ENCODE measurements at places on chromosomes 7 and 10.

DNA sequence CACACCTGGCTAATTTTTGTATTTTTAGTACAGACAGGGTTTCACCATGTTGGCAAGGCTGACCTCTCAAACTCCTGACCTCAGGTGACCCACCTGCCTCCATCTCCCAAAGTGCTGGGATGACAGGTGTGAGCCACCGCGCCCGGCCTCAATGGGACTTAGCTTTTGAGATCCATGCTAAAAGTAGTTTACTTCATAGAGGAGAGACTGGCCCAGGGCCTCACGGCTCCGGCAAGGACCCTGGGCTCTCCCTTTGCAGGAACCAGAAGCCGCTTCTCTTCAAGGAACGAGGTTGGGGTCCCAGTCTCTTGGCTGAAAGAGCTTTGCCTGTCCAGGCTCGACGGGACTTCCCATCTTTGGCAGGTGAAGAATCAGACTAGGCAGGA, 30.1 kb upstream of the DNAAF5 start:
- no peak for DNase-seq

GRCh38 chr7:44307905-44308595, 17.3 kb downstream of the CAMK2B start:
- no peak for DNase-seq

DNA sequence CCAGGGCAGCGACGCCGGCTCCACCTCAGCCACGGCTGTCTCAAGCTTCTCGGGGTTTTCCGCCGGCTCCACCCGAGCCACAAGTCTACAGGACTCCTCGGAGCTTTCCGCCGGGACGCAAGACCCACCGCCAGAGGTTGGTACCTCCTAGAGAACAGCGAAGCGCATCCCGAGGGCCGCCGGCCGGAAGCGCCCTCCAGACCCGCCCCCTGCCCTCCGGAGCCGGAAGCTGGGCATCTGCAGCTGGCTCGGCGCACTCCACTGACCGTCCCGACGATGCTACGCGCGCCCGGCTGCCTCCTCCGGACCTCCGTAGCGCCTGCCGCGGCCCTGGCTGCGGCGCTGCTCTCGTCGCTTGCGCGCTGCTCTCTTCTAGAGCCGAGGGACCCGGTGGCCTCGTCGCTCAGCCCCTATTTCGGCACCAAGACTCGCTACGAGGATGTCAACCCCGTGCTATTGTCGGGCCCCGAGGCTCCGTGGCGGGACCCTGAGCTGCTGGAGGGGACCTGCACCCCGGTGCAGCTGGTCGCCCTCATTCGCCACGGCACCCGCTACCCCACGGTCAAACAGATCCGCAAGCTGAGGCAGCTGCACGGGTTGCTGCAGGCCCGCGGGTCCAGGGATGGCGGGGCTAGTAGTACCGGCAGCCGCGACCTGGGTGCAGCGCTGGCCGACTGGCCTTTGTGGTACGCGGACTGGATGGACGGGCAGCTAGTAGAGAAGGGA, at the start of gene MINPP1:
Gene MINPP1 (plus strand): TSS at position 254 of the 726 bp plus-strand sequence. CDS start 23 bp downstream, at position 277.
- DNase-seq: peak; percentile 77

DNA sequence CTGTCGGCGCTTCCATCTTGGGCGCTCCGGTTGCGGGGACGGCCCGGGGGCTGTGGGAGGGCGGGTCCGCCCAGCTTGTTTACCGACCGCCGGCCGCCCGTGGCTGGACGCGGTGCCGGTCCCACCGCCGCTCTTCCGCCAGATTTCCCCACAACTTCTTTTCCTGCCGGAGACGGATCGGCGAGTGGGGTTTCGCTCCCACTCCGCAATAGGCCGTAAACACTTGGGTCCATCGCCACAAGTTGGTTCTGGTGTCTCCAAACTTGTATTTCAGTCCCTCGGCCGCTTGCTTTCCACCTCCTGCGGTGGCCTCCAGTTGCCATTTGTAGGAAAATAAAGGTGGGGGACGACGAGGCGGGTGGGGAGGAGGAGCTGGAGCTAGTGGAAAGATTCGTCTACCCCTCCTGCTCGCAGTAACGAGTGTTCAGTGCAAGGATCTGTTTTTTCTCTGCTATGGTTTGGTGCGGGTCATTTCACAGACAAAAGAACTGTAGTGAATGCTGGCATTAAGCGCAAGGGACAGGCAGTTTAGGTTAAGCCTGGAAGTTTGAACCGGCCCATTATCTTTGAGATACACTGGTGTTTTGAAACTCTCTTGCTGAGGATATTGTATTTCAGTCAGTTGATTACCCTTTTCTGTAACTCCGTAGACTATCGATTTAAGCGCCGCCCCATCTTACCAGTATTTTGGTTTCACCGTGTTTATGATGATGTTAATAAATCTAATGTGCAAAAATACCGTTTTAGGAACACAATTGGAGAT, 24.3 kb upstream of the ZRANB1 start:
- DNase-seq: peak; percentile 60

DNA sequence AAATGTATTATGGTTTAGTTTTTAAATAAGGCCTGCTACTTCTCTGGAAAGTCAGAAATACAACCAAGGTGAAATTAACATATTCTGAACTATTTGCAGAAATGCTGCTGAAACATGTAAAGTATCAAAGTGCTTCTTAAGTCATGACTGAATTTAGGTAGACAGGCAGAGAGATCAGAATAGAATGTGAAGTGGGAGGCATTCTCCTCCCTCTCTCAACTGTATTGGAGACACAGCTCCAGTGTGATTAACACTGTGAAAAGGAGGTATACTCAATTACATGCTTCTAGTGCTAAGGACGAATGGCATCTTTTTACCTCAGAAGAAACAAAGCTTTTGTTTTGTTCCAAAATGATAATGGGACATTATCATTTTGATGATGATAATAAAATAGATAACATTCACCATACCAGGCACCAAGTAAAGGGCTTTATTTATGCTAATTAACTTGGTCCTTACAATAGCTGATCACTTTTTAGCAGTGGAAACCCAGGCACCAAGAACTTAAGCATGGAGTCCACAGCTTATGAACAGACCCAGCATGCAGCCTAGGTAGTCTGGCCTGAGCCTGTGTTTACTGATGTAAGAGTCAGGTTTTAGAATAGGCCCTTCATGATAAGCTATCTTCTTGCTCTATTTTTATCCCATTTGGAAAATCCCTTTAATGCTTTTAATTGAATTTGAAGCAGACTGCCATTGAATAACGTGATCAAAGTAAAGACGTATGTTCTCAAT, 26.0 kb downstream of the PPP1R9A start:
- no peak for DNase-seq

GRCh38 chr10:121668314-121669027, 70.2 kb upstream of the FGFR2 start:
- no peak for DNase-seq

- DNase-seq: no peak
These were observed 10.3 kb upstream of the H2AZ2 start for GRCh38 chr7:44858161-44858560.

- no peak for DNase-seq
These were observed 170.1 kb upstream of the SEMA3D start for GRCh38 chr7:85356916-85357315.
